ENCODE measurements at places on chromosomes 5 and 9.
A peak's percentile ranks its signal among the peaks of the same experiment; 100 is the strongest.

DNA sequence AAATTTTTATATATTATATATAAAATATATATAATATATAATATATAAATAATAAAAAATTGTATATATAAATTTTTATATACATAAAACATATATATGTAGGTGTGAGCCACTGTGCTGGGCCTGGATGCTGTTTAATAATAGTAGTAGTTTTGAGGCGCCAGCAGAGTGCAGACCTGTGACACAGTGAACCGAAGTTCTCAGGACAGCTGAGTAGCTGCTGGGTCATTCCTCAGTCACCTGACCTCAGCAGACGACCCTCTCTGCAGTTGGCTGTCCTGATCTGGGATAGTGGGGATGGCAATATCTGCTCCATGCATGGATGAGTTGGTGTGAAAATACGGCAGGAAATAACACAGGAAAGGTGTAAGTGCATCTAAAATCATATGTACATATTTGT is 3.3 kb upstream of the SNX18 start:
- DNase-seq = no peak

DNA sequence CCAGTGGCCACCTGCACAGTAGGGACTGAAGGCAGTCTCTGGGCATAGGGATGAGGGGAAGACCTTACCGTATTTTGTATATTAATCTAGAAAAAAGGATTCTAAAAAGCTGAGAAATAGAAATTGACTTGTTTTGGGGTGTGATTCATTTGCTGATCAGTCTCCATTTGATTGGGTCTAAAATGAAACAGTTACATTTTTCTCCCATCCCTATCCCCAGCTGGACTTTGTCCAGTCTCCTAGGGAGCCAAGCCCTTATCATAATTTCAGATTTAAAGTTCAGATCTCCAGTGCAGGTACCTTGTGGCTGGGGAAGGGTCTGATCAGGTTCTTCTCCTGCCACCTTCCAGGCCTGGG is 240.8 kb downstream of the FANCC start:
- DNase-seq = no peak

- DNase-seq = no peak
Observed at GRCh38 chr5:82182662-82183061, 95.5 kb downstream of the RPS23 start.

DNA sequence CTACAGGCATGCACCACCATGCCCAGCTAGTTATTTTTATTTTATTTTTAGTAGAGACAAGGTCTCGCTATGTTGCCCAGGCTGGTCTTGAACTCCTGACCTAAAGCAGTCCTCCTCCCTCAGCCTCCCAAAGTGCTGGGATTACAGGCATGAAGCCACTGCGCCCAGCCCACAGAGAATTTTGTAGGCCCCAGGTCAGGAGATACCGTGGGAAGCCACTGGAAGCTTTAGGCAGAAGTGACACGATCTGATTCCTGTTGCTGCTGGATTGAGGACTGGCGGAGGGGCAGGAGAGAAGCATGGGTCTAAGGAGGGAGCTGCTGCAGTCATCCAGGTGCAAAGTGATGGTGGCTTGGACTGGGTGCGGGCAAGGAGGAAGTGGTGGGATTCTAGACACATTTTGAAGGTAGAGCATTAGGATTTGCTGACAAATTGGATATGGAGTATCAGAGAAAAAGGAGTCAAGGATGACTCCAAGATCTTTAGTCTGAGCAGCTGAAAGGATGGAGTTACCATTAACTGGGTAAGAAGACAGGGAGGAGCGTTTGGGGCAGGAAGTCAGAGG is 20.7 kb downstream of the TCF7 start:
- DNase-seq = no peak

DNA sequence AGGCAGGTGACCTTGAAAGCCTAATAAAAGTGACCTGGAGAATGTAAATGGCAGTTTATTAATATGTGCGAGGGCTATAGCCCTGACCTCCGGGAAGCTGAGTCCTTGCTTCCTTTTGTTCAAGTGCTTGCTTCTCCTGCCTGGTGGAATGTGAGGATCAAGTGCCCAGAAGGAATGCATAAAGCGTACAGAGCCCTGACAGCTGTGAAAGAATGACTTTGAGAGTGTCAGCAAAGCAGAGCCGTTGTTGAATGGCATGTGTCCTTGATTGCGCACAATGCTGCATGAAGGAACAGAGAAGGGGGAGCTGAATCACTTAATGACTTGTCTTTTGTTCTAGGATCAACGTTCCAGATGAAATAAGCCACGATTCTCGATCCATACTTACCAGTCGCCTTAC is 133.0 kb downstream of the SLF1 start:
- DNase-seq = no peak

DNA sequence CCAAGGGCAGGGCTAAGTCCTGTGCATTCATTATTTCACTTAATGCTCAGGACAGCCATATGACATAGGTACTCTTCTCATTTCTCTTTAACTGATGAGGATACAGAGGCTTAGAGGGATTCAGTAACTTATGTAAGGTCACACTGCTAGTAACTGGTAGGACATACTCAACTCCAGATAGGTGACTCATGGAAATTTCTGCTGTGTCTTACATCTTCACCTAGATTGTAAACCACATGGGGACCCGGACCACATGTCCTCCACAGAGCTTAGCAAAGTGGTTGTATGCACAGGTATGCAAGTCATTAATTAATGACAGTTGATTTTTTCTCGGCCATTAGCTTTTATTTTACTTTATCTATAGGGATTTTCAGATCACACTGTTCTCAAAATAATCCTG is 29.3 kb downstream of the SLC1A1 start:
- no peak for DNase-seq

DNA sequence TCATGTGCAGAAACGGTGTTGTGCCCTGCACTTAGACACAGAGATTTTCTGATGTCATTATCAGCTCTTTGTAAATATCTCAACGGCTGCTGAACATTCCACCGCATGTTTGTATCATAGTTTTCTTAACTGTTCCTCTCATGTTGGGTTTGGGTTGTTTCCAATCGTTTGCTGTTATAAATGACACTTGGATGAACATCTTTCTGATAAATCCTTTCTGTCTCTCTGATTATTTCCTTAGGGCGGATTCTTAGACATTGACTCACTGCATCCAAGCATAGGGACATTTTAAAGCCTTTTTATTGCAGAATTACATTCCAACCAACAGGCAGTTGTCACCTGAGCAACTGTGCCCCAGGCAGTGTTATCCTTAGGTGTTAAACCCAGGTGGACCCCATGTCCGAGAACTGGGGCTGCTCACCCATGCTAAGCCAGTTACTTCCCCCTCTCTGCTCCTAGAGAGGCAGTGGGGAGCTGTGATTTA is 28.5 kb downstream of the COL5A1 start:
- no peak for DNase-seq

DNA sequence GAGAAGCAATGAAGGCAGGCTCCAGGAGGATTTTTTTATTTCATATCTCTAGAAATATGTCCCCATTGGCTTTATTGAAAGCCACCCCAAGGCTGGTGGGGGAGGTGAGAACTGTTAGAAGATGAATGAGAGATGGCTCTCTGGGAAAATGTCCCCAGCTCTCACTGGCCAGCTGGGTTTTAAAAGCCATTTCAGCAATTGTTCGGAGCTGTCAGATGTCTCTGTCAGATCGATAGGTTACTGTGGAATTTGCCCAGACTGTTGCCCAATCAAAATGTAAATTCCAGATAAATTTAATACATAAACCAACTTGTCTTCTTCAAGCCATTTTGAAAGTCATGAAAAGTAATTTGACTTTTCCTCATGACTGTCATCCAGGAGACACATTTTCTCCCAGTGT is 67.0 kb upstream of the BRINP1 start:
- no peak for DNase-seq

- DNase-seq = no peak
Observed at GRCh38 chr5:97133101-97133500, 9.3 kb downstream of the LIX1 start.

GRCh38 chr5:178356431-178356872 is 123.8 kb upstream of the PHYKPL start:
- DNase-seq = no peak

DNA sequence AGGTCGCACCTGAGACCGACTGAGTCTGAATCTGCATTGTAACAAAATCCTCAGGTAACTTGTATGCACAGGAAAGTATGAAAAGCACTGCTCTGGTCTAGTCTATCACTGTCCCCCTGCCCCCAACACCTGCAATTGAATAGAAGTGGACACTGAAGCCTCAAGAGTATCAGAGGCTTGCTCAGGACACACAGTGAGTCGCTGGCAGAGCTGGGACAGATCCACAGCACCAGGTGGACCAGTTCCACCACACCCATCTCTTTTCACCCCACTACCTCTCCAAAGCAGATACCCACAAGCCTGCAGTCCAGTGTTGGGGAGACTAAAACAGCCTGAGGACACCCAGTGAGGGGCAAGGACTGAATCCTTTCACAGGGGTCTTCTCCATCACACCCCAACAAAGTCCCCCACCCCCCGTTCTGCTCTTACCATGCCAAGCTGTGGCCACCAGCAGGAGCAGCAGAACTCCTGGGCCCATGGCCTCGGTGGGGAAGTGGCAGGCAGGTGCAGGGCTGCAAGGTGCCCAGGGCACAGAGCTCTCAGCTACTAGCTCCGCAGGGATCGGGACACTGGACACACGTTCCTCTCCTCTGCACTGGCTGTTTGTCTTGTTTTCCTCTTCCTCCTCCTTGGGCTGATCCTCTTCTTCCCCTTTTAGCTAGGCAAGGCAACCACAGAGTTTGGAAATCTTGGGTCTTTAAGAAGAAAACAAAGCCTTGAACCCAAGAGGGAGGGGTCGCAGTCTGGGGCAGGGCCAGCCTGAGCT is at the start of gene CSF1R:
Gene CSF1R, minus strand, starts transcription at position 605 of the 766 bp plus-strand sequence. Its CDS starts 127 bp downstream, at position 478.
- no peak for DNase-seq

DNA sequence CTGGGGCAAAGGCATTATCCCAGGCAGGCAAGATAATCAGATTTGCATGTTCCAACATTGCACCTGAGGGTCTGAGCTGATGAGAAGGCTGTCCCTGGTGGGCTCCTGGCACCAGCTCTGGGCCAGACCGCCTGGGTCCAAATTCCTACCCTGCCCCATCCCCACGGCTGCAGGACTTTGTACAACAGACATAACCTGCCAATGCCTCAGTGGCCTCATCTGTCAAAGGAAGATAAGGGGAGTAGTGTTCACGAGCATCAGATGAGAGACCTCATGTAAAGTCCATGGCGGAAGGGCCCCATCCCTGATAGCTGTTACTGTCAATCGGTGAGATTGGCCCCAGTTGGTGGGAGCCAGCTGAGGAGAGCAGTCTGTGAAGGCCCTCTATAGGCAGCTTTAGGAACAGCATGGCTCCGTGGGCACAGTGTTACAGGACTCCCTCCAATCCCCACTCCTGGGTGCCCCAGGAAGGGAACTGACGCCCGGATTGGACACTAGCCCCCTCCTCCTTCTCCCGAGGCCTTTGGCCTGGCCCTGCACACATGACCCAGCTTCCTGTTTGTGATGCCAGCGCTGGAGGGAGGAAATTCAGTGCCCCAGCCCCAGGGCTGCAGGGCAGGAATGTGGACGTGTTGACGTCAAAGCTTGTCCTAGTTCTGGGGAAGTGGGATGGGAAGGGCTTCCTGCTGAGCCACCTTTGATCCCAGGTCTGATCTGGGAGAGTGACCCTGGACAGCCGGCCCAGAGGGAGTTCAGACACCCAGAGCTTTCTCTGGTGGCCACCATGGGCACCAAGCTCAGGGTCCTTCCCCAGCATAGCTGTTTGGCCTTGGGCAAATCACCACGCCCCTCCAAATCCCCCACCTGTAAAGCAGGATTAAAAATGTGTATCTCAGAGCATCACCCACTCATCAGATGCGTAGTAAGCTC is 56.2 kb downstream of the DUSP1 start:
- DNase-seq = peak; percentile 76

GRCh38 chr5:168752012-168752411 is 172.8 kb upstream of the PANK3 start:
- no peak for DNase-seq

GRCh38 chr5:143594902-143595818 is 191.7 kb upstream of the NR3C1 start:
- DNase-seq = no peak

DNA sequence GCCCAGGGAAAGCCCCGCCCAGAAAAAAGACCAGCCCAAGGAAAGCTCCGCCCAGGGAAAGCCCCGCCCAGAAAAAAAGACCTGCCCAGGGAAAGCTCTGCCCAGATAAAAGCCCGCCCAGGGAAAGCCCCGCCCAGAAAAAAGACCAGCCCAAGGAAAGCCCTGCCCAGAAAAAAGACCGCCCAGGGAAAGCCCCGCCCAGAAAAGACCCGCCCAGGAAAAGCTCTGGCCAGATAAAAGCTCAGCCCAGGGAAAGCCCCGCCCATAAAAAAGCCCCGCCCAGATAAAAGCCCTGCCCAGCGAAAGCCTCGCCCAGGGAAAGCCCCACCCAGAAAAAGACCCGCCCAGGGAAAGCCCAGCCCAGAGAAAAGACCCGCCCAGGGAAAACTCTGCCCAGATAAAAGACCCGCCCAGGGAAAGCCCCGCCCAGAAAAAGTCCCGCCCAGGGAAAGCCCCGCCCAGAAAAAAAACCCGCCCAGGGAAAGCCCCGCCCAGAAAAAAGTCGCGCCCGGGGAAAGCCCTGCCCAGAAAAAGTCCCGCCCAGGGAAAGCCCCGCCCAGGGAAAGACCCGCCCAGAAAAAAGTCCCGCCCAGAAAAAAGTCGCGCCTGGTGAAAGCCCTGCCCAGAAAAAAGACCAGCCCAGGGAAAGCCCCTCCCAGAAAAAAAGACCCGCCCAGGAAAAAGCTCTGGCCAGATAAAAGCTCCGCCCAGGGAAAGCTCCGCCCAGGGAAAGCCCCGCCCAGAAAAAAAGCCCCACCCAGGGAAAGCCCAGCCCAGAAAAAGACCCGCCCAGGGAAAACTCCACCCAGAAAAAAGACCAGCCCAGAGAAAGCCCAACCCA is 11.9 kb downstream of the GRIN1 start:
- DNase-seq = peak; percentile 85

GRCh38 chr9:99681113-99681512 is 140.6 kb upstream of the NR4A3 start:
- no peak for DNase-seq

GRCh38 chr9:82680179-82680935 is 382.6 kb downstream of the RASEF start:
- no peak for DNase-seq

GRCh38 chr9:123356851-123357742 is 1.1 kb downstream of the CRB2 start:
- no peak for DNase-seq

- DNase-seq = no peak
Observed at GRCh38 chr9:80932947-80933780, 756.2 kb downstream of the TLE1 start.
